ENCODE measurements at places on chromosomes 5 and 9. TPM values are rescaled to one million over a fixed set of nuclear protein-coding genes. Genes with fewer than 3 reads are reported as not detected.

The FOXI1 gene
- not detected for total RNA-seq

The SV2C gene
- total RNA-seq, result 0.54 TPM

The UGT3A2 gene
- not detected for total RNA-seq

The PCDHB8 gene
- total RNA-seq, result 0.72 TPM

The SPOCK1 gene
- 7.9 TPM for total RNA-seq

All from mucosa of descending colon (tissue), 3 donors.